Stimulated activated CD8-positive, alpha-beta memory T cell treated with anti-CD3 and anti-CD28 coated beads, Interleukin-4, amount 100 ng/mL, for 1 hour (primary cell): ENCODE measurements at places on chromosomes 12 and 14.

DNA sequence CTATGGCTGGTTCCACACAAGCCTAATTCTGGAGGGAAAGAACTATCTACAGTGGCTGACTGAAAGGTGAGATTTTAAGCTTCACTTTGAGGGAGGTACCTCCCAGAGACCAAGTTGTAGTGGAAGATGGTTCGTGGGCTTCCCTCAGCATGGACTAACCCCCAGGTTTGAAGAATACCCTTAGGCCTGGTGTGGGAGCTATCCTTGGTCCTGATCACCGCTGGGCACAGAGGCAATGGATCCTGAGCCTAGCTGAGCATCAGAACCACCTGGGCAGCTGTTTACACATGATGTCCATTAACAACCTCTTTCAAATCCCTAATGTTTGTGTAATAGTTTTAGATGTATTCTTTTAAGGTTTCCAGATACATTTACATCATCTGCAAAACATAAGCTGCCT is 10.3 kb downstream of the DAO start:
- DNase-seq = no peak

GRCh38 chr14:104889375-104889757 is 24.3 kb downstream of the CEP170B start:
- no peak for DNase-seq

GRCh38 chr12:3042826-3043225 is 34.4 kb upstream of the TSPAN9 start:
- DNase-seq = no peak

- DNase-seq = no peak
These were observed 210.1 kb downstream of the TMEM132D start for GRCh38 chr12:129693731-129694130.

GRCh38 chr12:47721431-47721973 is 3.8 kb downstream of the ENDOU start:
- no peak for DNase-seq

- DNase-seq = no peak
These were observed 28.4 kb upstream of the TOMM20L start for GRCh38 chr14:58367296-58367695.

DNA sequence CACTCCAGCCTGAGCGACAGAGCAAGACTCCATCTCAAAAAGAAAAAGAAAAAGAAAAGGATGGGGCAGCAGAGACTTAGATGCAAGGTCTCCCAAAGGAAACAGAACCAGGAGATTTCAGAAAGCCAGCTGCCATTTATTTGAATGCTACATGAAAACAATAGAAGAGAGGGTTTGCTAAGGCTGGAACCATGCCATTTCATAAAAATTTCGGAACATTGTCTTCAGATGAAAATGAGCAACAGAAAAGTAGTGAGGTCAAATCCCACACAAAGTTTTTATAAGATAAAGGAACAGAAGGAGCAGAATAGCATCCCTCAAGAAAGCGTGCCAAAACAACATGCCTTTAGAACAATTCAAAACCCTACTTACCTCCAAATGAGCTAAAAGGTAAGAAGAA is 175.3 kb downstream of the ETV6 start:
- DNase-seq = no peak

DNA sequence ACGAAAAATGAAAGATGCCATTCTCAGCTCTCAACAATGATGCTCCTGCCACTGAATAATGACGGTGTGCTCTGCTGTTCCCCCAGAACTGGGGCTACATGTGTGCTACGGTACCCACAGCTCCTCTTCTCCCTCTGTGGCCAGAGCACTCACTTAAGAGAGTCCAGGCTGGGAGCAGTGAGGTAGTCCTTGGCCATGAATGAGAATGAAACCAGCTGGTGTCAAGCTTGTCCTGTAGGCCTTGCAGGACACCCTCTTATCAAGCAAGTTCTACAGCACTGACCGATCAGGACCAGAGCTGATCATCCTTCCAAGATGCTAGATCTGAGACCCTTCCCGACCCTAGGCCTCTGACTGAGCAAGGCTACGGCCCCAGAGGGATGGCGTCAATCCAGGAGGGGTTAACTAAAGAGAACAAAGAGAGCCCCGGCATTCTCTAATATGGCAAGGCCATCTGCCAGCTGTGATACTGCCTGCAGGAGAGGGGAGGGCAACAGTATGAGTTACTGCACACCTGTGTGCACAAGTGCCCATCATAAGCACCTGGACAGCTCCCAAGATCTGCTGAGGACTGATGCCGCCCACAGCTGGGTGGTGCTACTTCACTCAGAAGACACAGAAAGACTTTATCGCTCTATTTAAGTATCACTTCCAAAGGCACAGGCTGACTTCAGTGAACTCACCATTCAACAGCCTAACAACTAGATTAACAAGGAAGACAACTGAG is 30.5 kb downstream of the APPL2 start:
- no peak for DNase-seq

DNA sequence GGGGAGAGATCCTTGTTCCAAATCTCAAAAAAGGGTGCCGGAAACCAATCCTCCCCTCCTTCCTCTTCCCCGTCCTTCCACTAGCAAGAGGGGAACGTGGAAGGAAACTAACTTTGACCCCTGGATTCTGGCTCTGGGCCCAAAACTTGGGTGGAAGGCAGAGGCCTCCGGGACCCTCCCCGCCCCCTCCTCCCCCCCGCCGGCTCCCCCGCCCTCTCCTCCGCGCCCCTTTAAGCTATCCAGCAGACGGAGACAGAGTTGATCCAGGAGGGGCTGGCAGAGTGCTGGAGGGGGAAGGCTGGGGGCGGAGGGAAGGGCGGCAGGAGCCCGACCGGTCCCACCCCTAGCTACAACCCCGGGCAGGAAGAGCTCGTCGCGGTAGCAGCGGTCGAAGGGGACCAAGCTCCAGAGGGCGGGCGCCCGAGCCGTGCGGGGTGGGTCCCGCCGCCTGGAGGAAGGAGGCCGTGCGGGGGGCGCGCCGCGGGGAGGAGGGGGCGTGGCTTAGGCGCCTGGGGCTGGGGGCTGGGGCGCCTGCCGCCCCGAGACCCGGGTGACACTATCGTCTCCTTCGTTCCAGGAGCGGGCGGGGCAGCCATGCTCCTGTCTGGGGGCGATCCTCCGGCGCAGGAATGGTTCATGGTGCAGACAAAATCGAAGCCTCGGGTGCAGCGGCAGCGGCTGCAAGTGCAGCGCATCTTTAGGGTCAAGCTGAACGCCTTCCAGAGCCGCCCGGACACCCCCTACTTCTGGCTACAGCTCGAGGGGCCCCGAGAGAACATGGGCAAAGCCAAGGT is at the start of gene NYNRIN:
NYNRIN (plus strand) TSS at position 351 of the 794 bp plus-strand sequence; CDS start at position 595, 244 bp downstream.
- no peak for DNase-seq

DNA sequence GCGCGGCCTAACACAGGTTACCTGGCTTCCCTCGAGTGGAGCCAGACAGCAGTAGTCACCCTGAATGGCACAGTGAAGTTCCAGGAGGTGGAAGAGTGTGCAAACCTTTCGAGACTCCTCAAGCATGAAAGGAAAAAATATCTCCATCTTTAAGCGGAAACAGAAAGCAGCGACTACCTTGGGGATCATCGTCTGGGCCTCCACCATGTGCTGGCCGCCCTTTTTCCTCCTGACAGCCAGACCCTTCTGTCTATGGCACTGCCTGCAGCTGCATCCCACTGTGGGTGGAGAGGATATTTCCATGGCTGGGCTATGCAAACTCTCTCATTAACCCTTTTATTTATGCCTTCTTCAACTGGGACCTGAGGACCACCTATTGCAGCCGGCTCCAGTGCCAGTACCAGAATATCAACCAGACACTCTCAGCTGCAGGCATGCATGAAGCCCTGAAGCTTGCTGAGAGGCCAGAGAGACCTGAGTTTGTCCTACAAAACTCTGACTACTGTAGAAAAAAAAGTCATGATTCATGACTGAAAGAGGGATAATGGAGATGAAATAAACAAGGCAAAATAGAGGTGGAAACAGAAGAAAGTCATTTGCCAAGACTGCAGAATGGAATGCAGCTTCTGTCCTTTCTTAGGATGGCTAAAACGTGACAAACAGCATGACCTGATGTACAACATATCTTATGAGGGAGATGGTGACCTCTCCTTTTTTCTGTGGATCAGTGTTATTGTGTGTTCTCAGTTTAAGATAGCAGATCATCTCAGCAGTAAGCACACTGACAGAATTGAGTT is 2.4 kb upstream of the HEBP1 start:
- no peak for DNase-seq

- no peak for DNase-seq
These were observed 44.4 kb upstream of the NCOR2 start for GRCh38 chr12:124611559-124612409.

GRCh38 chr12:75634244-75635222 is 123.1 kb upstream of the KRR1 start:
- no peak for DNase-seq

DNA sequence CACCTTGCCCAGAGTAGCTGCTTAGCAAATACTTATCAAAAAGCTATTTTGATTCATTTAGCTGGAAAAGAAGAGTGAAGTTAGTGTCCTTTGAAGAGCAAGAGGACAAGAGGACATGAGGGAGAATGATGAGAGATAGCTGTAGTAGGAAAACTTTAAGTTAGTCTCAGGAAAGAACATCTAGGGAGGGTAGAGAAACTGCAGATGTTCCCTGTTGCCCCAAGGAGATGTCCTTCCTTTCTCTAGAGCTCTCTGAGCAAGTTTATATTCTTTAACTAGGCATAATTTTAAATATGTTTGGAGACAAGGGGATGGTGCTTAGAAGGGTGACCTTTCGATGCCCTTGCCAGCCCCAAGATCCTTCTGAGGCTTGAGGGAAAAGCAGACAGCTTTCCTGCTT is 529.1 kb upstream of the TBX3 start:
- no peak for DNase-seq

DNA sequence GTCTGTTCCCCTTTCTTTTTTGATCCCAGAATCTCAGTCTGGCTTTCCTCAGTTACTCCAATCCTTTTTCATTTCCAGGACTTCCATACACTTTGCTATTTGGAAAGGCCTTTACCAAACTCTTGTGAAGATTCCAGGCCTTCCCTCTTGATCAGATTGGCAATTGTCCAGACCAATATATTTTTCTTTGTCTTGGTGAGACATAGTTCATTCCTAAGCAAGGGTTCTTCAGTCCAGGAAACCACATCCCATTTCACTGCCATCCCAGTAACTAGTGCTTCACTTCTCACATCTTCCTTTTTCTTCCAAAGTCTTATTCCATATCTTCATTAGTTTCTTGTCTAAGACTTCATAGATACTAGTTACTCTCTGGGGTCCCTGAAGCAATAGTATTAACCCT is 2.1 kb upstream of the PTPRQ start:
- DNase-seq = no peak

- no peak for DNase-seq
These were observed 56.8 kb downstream of the SPPL3 start for GRCh38 chr12:120847392-120847791.

DNA sequence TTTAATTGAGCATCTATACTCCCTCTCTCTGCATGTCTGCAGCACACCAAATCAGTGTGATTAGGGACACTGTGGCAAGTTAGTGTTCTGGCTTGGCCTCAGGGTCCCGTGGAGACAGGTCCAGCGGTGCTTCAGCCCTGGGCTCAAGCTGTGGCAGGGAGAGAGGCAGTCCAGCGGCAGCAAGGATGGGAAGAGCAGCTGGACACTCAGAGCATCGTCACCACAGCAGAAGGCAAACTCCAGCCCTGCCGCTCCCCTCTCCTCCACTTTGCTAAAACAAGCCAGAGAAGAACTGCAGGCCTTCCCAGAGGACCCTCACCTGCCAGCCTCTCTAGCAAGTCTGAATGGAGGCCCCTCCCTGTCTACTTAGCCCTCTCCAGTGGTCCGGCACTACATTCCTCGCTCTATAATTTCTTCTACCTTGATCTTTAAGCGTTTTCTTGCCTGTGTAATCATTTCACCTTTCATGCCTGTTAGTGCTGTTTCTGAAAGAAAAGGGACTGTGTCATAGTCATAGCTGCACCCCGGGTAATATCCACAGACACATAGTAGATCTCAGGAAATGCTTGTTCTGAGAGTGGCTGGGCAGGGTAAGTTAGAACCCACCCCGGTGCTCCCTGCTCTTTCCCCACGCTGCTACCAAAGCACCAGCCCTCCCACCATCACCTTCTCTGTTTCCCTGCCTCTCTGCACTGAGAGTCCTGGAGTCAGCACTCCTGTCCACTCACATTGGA is 22.1 kb downstream of the ZFP36L1 start:
- no peak for DNase-seq

GRCh38 chr12:19575337-19576243 is 136.3 kb downstream of the AEBP2 start:
- DNase-seq = no peak

DNA sequence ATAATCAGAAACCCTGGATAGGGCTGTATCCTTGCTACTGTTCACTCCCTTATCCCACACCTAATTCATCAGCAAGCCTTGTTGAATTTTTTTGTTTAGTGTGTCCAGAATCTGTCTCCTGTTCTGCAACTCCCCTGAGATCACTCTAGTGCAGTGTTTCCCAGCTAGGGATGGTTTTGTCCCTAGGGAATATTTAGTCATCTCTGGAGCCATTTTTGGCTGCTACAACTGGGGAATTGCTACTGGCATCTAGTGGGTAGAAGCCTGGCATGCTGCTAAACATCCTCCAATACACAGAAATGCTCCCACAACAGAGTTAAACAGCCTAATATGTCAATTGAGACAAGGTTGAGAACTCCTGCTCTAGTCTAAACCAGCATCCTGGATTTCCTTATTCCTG is 248.0 kb downstream of the NPAS3 start:
- DNase-seq = no peak

DNA sequence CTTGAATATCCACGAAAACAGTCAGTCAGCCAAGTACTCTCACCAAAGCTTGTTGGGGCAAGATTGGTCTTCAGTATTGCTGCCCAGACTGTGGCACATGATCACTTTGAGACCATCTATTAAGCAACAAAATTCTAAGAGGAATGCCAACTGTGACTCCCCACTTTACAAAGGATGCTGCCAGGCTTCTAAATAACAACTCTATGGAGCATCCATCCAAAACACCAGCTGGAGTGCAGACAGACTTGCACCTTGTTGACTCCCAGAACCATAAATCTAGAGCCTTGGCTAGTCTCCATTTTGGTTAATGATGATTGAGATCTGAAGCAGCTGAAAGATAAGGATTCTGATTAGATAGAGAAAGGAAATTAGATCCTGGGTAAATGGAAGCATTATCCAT is 132.8 kb downstream of the DIO2 start:
- no peak for DNase-seq

GRCh38 chr12:64531665-64532334 is 78.5 kb upstream of the RASSF3 start:
- no peak for DNase-seq

GRCh38 chr12:1936406-1937320 is 18.2 kb upstream of the CACNA2D4 start:
- DNase-seq = no peak

DNA sequence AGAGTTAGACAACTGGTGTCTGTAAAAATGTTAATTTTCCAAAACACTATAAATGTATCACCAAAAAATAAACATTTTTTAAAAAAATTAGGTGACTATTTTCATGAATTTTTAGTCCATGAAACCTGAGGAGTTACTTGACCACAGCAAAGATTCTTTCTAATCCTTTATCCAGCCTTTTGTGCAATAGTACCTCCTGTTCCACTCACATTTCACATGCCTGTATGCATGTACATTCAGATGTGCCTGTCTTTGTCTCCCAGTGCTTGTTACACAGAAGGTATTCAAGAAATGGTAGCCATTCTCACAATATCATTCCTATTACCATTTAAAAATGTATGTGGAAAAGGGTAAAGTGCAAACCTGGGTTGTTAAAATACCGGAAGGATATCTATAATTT is 857.0 kb downstream of the DIO2 start:
- no peak for DNase-seq
